WERI-Rb-1 (cell line): ENCODE measurements at places on chromosomes 12 and 14.

DNA sequence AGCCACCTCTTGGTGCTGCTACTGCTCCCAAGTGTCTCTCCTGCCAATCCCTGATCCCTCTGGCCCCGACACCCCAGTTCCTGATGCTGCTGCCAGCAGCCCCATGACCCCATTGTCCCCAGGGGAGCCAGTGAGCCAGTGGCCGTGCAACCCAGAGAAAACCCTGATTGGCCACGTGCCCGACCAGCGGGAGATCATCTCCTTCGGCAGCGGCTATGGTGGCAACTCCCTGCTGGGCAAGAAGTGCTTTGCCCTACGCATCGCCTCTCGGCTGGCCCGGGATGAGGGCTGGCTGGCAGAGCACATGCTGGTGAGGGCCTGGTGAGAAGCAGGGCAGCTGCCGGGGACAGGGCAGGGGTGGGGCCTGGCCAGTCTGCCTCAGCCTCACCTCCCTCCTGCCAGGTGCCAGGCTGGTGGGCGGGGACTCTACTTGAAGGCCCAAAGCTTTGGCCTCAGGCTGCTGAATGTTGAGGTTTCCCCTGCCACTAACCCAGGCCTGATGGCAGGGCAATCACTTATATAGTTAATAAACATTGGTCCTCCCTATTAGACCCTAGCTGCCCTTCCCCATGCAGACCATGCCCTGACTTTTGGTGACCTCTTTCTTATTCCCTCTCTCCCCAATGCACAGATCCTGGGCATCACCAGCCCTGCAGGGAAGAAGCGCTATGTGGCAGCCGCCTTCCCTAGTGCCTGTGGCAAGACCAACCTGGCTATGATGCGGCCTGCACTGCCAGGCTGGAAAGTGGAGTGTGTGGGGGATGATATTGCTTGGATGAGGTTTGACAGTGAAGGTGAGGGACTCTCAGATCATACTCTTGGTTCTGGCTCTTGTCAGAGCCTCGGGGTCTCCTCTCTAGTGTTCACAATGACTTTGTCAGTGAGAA is 5.1 kb downstream of the PCK2 start:
- no peak for DNase-seq

DNA sequence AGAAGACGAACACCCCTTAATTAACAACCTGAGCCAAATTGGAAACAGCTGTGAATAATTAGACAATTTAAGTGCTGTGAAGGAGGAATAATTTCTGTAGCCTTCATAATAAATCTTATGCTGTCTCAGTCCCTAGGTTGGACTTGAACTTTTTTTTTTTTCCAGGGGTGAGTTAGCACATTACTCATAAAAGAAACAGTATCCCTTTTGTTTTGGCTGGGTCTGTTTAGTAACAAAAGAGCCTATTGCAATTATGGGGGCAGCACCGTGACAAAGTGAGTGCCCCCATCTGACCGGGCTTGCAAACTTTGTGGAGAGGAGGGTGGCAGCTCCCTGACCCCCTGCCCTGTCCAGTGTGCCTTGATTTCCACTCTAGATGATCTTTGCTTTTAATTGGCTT is 167.4 kb downstream of the DICER1 start:
- DNase-seq = no peak

- no peak for DNase-seq
These were observed 145.6 kb upstream of the AMIGO2 start for GRCh38 chr12:47225356-47225755.

DNA sequence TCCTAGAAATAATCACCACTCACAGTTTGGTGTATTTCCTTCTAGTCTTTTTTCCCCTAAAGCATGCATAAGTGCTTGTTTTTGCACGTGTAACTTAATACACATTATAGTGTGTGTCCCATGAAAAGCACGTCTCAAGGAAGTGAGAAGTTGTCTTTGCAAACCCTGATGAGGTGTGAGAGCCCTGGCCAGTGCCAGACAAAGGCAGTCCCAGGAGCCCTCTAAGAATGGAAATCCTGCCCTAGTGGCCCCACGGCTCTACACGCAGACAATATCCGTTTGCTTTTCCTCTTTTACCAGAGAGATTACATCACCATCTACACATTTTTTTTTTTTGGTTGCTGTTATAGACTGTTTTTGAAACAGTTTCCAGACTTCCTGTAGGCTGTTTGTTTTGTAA is 85.5 kb upstream of the FZD10 start:
- DNase-seq = no peak

- peak; percentile 45 for DNase-seq
These were observed 356.5 kb upstream of the ATP2B1 start for GRCh38 chr12:90064852-90065801.

GRCh38 chr12:132467511-132467910 is 22.4 kb upstream of the FBRSL1 start:
- DNase-seq = no peak

GRCh38 chr12:110744601-110745264 is 2.0 kb upstream of the PPP1CC start:
- DNase-seq = no peak

DNA sequence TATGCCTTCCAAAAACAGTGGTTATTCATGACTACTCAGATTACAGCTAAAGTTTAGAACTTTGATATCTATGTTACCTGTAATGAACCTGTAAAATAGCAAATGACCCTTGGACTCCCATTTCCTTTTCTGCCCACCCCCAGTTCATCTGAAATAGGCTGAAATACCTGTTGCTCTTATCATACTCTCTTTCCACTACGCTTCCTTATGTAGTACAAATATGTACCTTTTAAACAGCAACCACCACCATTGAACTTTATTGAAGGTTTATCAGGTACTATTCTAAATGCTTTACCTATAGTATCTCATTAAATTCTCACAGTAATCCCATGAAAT is 239.7 kb downstream of the SSPN start:
- DNase-seq = no peak
